Coronary artery (tissue), 2 donors: ENCODE measurements at places on chromosomes 2 and 18.

DNA sequence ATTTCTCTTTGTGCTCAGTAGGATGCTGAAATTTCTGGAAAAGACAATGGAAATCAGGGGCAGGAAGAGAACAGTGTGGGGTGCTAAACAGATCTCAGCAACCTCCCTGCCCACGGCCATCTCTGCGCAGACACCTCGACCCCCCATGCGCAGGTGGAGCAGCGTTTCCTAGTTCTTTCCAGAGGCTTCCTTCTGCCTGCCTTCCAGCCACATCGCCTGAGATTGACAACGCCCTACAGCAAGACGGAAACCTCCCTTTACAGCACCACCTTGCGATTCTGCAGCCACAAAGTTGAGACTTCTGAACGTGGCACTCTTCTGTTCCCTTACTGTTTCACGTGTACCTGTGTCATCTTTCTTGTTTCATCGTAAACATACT is 31.4 kb upstream of the CASP8 start:
- DNase-seq, result no peak

GRCh38 chr18:10041180-10041579 is 127.4 kb downstream of the VAPA start:
- DNase-seq, result peak; percentile 89

GRCh38 chr18:4293337-4293736 is 161.8 kb downstream of the DLGAP1 start:
- no peak for DNase-seq

DNA sequence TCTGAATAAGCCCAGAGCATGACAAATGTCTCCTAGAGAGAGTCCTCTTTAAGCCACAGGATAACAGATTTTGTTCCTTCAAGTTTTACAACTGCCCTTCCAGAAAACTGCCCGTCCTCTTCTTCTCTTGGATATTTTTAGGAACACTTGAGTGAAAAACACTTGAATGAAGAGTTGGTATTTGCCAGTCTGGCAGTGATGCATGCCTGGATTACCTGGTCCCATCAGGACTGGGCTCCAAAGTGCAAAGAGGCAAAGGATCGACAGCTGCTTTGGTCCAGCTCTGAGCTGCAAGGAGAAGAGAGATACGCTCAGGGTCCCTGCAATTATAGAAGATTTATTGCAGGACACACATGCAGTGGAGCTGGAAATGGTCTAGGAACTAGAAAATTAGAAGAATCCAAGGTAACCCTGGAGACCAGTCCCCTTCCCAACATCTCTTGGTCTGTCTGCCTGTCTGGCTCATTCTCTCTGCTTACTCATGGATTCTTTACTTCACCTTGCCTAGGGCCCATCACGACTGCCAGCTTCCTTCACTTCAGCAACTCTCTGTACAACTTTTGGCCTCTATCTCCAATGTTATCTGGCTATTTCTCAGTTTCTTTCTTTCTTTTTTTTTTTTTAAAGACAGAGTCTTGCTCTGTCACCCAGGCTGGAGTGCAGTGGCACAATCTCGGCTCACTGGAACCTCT is 112.1 kb upstream of the SIX2 start:
- DNase-seq, result no peak

- no peak for DNase-seq
These were observed 112.8 kb upstream of the SLC39A10 start for GRCh38 chr2:195543902-195544894.

GRCh38 chr2:152875701-152876695 is 157.6 kb downstream of the ARL6IP6 start:
- DNase-seq, result no peak

GRCh38 chr2:233768076-233768475 is 8.0 kb downstream of the UGT1A1 start:
- DNase-seq, result no peak

DNA sequence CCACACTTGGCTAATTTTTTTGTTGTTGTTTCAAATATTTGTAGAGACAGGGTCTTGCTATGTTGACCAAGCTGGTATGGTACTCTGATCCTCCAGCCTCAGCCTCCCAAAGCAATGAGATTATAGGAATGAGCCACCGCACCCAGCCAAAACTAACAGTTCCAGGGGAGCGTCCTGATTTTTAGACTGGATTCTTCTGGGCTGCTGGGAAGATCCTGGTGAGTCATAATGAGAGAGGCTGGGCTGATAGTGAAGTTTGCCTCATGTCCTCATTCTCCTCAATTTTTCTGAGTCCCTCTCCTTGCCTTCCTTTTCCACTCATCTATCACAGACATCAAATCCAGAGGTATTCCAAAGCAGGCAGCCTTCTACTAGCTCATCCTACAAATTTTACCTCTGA is 81.3 kb downstream of the VSNL1 start:
- DNase-seq, result no peak

- no peak for DNase-seq
These were observed 172.0 kb downstream of the ZFP36L2 start for GRCh38 chr2:43054367-43054766.

GRCh38 chr2:222760301-222760897 is 88.9 kb downstream of the MOGAT1 start:
- no peak for DNase-seq

DNA sequence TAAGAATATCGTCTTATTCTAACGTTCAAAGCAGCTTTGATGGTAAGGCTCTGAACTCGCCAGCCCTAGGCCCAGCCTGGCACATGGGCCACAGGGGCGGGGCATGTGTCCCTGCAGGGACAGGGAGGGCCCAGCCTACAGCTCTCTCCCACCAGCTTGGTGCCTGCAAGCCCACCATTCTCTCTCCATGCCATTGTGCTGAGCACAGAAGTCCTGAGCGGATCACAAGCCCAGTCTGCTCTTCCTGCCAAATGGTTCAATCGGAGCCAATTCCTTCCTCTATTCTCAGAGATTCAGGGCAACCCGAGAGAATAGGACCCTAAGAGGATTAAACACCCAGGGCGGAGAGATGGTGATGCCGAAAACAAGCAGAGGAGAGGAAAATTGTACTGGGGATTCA is 50.3 kb upstream of the APCDD1 start:
- no peak for DNase-seq

DNA sequence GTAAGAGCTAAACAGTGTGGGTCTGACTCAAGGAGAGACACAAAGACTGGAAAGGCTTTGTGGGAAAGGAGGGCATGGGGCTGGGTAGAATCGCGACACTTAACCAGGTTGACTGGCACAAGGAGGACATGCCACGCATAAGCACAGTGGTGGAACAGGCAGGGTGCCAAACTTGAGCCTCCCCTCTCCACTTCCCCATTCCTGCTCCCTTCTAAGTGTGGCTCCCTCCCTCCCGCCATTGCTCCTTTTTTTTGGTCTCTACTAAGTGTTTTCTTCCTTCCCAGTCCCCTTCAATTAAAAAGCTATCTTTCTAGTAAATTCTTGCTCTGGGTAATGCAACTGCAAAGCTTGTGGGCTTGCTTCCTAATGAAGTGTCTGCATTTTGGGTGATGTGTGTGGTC is 40.3 kb upstream of the ZFP36L2 start:
- no peak for DNase-seq

DNA sequence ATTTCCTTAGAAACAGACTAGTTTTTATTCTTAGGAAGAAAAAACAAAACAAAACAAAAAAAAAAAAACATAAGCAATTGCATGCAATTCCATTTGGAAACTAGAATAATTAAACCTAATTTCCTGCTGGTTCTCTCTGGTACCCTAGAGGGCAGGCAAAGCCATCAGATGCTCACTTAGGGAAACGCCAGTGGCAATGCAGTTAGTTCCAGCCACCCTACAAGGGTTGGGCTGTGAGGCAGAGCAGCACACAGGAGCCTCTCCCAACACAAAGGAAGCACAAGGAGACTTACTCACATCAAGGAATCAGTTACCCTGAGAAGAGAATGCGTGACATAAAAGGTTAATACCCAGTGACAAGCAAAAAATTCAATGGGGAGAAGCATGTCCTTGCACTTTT is 28.8 kb downstream of the CCDC93 start:
- no peak for DNase-seq

DNA sequence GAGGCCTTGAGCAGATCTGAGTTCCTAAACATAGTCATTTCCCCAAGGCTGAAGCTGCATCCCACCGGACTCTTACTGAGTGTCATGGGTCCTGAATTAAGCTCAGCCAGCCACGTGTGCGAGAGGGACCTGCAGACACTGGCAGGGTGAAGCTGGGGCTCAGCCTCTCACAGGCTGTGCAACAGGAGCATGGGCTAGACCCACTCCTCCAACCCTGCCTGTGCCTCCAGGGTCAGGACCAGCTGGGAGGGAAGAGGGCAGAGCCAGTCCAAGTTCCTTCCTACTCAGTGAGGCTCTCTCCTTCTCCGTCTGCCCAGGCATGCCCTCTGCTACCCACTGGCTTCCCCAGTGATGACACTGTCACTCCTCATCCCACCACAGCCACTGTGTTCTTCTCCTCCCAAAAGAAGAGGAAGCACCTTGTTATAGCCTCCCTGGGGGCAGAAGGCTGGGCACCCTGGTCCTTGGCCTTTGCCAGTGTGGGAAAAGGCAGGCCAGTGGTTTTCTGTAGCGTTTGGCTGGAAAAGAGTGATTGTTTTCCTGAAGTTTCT is 78.9 kb downstream of the KCNF1 start:
- DNase-seq, result no peak

- no peak for DNase-seq
These were observed 54.0 kb downstream of the ERBB4 start for GRCh38 chr2:212484563-212485080.

DNA sequence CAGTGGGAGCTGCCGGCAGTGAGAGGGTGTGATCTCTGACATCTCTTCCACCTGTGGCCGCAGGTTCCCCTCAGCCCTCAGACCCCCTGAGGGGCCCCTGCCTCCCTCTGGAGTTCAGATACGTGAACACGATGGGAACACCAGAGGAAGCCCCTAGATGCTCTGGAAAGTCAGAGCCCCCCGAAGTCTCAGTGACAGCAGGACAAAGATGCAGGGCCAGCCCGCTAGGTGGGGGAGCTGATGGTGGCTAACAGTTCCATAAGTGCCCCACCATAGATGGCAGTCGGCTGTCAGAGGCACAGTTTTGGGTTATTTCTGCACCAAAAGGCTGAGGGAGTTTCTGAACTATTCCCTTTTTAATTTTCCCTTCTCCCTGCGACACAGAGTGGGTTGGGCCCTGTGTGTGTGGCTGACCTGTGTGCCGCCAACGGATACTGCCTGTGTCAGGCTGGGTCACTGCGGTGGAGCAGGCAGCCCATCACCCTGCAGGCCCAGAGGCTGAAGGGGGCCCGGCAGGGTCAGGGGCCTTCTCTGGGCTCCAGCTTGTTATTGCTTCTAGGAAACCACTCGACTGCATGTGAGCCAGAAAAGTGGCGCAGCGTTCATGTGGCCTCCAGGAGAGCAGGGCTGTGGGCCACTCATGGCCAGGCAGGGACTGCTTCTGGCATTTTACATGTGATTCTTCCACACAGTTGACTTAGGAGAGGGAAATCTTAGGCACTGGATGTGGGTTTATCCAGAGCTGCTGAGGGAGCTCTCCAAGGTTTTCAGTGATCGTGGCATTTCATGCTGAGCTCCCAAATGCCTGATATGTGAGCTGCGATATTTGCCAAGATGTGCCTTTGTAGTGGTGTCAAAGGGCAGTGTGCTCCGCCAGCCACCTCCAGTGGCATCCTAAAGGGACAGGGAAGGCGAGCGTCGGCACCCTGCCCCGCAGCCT is 225.1 kb downstream of the SH3RF3 start:
- peak; percentile 55 for DNase-seq

- no peak for DNase-seq
These were observed 1.8 kb downstream of the IL18RAP start for GRCh38 chr2:102424754-102425153.

- no peak for DNase-seq
These were observed 123.4 kb upstream of the CTNNA2 start for GRCh38 chr2:79389481-79389880.

DNA sequence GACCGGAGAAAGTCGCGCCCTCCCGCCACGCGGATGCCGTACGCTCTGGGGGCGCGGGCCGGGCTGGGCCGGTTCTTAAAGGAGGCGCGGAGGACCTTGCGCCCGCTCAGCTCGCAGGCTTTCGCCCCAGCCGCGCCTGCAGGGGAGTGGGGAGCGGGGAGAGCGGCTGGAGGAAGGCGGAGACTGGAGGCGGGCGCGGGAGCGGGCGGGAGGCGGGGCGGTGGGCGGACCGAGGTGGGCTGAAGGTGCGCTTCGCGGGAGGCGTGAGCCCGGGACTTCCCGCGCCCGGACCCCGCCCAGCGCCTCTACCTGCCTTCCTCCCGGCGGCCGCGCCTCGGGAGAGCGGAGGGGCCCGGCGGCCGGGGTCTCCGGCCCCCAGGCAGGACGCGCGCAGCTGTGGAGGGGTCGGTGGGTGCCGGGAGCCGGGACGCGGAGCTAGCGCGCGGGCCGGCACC is at the start of gene ADRA2B:
ADRA2B (minus strand) TSS at position 148 of the 455 bp plus-strand sequence. CDS start 422 bp downstream, outside the sequence.
- no peak for DNase-seq

- DNase-seq, result no peak
These were observed 207.6 kb upstream of the SMIM21 start for GRCh38 chr18:75635096-75635495.

DNA sequence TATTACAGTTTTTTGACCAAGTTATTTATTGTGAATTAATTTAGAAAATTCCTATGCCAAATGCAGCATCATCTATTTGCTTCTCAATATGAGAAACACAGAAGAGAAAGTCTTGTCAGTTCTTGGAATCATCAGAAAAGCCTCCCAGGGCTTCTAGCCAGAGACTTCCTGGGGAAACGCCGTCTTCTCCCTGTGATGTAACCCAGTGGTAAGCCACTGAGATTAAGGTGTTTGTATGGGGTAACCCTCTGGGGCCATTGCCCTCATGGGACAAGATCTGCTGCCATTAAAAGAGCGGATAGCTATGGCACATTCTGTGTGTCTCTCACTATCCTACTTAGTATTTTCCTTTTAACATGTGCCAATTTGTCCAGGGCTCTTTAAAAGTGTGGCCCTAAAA is 28.0 kb downstream of the ANKRD29 start:
- no peak for DNase-seq

GRCh38 chr18:23856466-23857163 is 157.9 kb upstream of the TTC39C start:
- no peak for DNase-seq

- no peak for DNase-seq
These were observed 163.7 kb upstream of the TNP1 start for GRCh38 chr2:217023611-217024010.

DNA sequence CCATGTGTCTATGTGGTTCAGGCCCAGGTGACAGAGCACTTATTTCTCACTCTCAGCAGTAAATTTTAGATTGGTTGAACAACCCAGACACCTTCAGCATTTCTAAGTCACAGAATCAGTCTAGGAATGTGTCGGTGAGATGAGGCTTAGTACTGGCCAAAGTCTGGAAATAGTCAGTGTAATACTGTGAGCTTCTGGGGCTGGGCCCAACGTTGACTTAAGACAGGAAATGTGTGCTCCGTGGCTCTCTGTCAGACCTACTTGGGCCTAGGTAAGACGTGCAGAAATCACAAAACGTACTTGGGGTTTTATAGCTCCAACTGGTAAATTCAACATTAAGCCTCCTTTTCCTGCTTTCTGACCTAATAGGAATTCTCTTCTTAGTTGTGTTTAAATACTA is 160.3 kb upstream of the COL3A1 start:
- DNase-seq, result no peak

- DNase-seq, result no peak
These were observed 44.9 kb downstream of the HPCAL1 start for GRCh38 chr2:10347562-10347948.

DNA sequence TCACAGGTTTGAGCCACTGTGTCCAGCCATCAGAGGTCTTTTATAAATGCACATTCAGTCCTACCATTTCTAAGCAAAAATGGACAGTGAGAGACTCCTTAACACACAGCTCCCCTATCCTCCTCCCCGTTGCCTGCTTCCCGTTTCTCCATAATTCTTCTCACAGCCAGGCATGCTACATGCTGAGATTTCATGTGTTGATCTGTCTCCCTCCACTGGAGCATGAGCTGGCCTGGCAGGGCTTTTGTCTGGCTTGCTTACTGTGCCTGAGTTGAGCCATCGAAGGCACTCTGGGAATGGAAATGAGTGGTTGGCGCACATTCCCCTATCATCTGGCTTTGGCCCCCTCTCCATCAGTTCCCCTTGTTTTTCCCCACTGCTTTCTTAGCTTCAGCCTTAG is 413.5 kb downstream of the PTPRM start:
- no peak for DNase-seq
